ENCODE measurements at places on chromosomes 12 and 14.
A peak's percentile ranks its signal among the peaks of the same experiment; 100 is the strongest.

GRCh38 chr12:124506145-124506831, 61.1 kb downstream of the NCOR2 start:
- peak; percentile 45 for DNase-seq

- DNase-seq, result no peak
These were observed 61.6 kb downstream of the PPP2R5C start for GRCh38 chr14:101823066-101823465.

GRCh38 chr12:23948291-23948690, 1.2 kb downstream of the SOX5 start:
- no peak for DNase-seq

DNA sequence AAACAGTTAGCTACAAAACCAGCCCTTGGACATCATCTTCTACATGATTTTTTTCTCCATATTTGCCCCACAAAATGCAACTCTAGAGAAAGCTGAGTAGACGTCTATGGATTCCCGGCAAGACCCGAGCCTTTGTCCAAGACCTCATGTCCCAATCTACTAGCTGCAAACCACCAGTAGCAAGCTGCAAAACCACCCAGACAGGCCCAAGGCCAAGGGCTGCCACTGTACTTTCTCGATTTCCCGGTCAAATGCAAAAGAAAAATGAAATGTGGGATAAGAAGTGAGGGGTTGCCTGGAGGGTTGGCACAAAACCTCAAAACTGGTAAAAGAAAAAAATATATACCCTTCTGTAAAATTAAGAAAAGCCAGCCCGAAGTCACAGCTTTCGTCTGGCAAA, 2.9 kb upstream of the SIX6 start:
- DNase-seq, result no peak

DNA sequence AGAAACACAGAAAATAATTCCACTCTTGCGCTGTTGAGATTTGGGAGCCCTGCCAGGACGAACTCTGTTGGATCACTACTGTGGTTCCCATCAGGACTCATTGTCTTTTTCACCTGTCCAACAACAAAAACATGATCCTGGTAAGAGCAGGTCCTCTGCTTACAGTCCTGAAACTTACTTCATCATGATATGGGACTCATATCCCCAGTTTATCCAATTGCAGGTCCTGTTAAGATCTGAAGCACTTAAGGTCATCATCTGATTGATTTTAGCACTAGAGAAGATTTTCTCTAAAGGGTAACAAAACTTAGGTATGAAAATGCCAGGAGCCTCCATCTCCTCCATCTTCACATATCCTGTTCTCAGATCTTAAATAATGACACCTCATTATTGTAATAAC, at the start of gene OR6S1:
Gene OR6S1 (minus strand): TSS at position 101 of the 400 bp plus-strand sequence. CDS start 0 bp downstream, at position 101.
- no peak for DNase-seq

- DNase-seq, result no peak
These were observed 135.4 kb downstream of the NCOR2 start for GRCh38 chr12:124431971-124432370.

DNA sequence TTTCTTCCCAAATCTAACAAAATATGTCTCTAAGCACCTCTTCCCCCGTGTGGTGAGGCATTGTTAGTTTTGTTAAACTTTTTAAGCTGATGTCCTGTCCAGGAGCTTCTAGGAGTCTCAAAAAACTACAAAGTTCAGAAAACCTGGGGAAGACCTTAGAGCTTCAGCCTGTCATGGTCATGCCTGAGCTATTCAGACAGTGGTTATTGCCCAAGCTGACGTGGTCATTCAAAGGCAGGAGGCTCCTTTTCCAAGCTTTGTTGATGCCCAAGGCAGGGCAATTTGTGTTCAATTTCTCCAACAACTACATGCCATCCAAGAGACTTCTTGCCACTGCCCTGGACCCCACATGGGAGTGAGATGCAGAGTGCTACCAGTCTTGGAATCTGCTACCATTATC, 5.8 kb upstream of the LYZ start:
- DNase-seq, result no peak

GRCh38 chr14:23572836-23573235, 5.2 kb upstream of the AP1G2 start:
- no peak for DNase-seq

- no peak for DNase-seq
These were observed 39.1 kb downstream of the IQSEC3 start for GRCh38 chr12:105696-106095.

GRCh38 chr12:99372257-99372920, 275.2 kb upstream of the GARIN6 start:
- DNase-seq, result no peak

DNA sequence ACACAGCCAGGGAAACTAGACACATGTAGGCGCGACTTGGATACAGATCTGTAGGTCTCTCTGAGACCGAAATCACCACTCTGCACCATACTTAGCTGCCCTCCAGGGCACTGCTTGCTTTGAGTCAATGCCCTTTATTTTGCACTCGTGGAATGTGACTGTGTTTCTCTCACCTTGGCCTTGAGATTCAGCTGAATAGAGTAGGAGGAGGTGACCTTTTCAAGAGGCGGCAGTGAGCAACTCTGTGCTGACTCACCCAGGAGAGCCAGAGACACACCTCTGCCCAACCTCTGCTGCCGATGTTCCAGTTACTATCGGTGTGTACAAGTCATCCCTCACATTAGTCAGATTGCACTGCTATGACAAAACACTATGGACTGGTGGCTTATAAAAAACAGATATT, 583.4 kb downstream of the VRK1 start:
- DNase-seq, result no peak

- no peak for DNase-seq
These were observed 22.1 kb upstream of the LGMN start for GRCh38 chr14:92770484-92770883.

DNA sequence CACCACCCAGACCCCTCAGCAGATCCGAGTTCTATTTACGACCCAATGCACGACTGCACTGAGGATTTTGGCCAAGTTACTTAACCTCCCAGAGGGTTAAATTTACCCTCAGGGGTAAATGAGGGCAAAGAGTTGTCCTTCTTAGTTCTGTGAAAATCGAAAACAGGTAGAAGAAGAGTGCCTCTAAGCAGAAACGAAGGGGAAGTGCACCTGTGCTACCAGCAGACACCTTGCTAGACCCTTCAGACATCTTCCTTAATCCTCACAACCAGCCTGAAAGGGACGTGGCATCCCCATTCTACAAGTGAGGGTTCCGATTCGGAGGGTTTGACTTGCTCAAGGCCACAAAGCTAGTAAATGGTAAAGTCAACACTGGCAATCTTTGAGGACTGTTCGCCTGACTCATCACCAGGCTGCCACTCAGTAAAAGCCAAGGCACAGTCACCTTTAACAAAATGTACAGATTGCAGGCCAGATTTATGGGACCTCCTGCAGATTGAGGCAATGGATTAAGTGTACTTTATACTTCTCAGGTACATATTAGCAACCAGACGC, 1.6 kb downstream of the GSG1 start:
- DNase-seq, result no peak

- no peak for DNase-seq
These were observed 4.4 kb upstream of the OR6J1 start for GRCh38 chr14:22648506-22648905.

DNA sequence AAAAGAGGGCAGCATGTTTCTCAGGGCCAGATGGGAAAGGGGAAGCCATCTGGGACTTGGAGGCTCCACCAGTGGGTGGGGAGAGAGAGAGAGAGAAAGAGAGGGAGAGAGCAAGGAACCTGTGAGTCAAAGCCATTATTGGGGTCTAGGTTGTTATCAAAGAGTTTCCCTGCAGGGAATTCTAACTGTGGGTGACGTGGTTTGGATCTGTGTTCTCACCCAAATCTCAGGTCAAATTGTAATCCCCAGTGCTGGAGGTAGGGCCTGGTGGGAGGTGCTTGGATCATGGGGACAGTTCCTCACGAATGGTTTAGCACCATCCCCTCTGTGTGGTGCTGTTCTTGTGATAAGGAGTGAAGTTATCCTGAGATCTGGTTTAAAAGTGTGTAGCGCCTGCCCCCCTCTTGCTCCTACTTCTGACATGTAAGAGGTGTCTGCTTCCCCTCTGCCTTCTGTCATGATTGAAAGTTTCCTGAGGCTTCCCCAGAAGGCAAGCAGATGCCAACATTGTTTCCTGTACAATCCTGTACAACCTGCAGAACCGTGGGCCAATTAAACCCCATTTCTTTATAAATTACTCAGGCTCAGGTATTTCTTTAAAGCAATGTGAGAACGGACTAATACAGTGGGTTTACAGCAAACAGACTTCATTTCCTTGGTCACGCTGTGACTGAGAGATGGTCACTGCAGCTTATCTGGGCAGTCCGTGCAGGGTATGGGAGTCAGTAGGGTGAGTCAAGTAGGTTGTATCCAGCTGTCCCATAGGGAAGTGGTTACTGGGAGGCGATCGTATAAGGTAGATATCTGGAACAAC, 52.4 kb downstream of the CCDC91 start:
- DNase-seq, result no peak

GRCh38 chr12:81644503-81644902, 114.6 kb downstream of the PPFIA2 start:
- DNase-seq, result no peak

- no peak for DNase-seq
These were observed 135.9 kb upstream of the NTF3 start for GRCh38 chr12:5295996-5296395.

DNA sequence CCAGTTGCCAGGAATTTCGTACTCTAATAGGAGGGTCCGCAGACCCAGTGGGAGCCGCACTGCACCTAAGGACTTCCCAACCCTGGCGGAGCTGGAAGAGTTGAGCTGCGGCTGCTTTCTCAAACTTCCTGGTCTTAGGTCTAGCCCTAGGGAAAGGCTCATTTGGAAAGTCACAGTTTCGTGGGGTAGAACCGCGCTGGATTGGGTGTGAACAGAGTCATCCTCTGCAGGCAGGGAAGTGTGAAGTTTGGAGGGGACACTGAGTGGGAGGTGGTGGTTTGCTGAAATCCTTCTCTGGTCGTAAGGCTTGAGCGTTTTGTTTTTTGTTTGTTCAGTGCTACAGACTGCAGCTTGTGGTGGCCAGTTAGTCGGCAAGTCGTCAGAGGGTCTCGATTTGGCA, 18.8 kb downstream of the PRKAB1 start:
- DNase-seq, result no peak

GRCh38 chr12:93902736-93903562, 225.8 kb downstream of the CRADD start:
- DNase-seq, result no peak

DNA sequence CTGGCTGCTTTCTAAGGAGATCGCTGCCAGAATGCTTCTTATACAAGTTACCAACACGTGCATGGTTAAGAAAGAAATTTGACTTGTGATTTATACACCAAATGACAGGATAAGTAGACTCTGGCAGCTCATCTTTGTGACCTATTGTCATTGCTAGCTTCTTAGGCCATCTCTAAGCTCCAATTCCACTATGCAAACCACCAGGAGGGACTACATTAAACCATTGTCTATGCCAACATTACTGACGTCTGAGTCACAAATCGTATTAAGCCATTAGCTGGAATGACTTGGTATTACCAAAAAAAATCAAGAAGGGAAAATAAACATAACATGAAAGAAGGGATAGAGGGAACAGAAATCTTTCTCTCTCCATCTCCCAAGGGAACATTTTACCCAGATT, 15.8 kb upstream of the VPS33A start:
- DNase-seq, result no peak

DNA sequence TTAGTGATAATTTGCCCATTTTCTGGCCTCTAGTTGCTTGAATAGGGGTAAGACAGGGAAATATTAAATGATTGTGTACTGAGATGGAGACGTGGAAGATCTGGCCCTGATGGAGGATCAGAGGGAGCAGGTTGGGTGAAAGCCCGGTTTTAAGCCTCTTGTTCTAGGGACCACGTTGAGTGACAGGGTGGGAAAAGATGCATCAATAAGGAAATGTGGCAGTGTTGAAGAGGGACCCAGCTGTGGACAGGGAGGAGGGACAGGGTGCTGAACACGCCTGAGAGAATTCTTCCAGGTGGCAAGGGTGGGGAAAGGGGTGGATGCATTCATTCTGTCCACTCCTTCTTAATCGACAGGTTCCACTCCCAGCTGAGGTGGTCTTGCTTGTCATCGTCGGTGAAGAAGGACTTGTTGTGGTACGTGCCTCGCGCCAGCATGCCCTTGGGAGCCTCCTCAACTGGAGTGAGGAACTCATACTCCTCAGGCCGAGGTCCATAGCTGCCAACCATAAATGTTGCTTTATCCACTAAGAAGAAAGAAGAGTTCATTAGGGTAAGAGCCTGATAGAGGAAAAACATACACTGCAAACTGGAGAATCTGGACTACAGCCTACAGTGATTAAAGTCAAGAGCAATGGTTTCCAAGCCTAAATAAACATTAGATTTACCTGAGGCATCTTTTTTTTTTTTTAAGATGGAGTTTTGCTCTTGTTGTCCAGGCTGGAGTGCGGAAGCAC, 4.0 kb upstream of the ERP27 start:
- DNase-seq, result no peak

DNA sequence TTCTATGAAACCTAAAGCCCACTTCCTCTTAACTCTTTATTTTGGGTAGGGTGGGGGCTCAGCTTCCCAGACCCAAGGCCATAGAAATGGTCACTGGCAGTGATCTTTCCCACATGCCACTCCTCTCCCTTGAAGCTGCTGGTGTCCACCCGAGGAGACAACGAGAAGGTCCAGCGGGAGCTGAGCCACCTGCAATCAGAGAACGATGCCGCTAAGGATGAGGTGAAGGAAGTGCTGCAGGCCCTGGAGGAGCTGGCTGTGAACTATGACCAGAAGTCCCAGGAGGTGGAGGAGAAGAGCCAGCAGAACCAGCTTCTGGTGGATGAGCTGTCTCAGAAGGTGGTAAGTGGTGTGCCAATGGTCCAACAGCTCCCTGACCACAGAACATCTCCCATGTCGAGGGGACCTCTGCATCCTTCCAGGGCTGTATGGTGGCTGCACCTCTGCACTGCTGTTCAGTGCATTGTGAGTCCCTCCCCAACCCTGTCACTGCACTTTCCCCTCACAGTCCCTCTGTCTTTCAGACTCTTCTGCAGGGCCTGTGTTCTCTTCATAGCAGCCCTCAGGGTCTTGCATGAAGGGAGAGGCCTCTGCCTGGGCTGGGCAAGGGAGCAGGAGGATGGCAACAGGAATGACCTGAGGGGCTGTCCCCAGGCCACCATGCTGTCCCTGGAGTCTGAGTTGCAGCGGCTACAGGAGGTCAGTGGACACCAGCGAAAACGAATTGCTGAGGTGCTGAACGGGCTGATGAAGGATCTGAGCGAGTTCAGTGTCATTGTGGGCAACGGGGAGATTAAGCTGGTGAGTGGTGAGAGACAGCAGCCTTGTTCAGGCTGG, 18.8 kb upstream of the PIP4K2C start:
- DNase-seq, result no peak

- no peak for DNase-seq
These were observed 98.2 kb downstream of the DICER1 start for GRCh38 chr14:95059126-95059525.

DNA sequence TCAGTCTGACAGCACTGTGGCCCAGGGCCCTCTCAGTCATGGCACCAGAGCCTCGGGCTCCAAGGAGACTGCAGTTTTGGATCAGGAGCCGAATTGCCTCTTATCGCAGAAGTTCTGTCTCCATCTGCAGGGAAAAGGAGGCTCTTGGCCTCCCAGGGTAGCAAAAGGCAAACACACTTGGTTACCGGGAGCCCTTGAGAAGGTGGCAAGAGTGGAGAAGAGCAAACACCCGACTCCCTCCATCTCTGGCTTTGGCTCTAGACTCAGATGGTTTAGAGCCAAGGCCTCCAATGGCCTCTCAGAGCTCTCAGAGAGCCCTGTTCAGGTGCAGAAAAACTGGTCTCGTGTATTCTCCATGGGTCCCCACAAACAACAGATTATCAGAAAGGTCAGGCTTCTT, 44.6 kb downstream of the NINJ2 start:
- no peak for DNase-seq

GRCh38 chr12:67425394-67425793, 156.2 kb downstream of the CAND1 start:
- DNase-seq, result no peak
